AG04450 (cell line): ENCODE measurements at places on chromosomes 11 and 22. TPM values are rescaled to one million over a fixed set of nuclear protein-coding genes. Genes with fewer than 3 reads are reported as not detected.

DTX4 gene
- 1.4 and 2.2 TPM in 2 replicates for polyA plus RNA-seq

DNA sequence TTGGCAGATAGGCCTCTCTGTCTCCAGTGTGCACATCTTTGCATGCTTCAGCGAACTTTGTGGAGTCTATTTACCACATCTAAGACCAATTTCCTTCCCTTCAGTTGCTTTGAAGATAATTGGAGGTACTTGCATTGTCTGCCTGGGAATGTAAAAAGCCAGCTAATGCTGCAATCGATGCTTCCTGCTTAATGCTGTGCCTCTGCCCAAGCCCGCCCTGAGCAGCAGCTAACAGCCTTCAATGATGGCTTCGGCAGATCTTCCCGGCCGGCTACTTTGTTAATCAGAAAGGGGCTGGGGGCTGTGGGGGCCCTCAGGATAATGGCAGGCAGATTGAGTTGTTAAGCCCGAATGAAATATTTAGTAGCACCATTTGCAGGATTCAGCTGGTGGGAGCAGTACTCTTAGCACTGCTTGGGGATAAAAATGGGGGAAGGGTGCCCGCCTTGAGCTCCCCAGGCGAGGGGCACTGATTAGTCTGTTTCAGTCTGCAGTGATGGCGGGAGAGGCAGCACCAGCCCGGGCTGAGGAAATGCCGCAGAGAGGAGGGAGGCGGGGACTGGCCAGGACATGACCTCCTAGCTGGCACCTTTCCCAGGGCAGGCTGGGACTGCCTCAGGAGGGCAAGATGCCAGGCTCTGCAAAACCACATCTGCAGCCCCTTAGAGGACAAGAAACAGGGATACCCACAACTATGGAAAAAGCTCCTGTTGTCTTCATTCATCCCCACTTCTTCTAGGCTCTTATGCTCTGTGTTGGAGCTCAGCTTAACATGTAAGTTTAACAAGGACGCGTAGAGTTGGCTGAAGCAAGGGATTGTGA, 460.0 kb downstream of the BUD13 start:
- DNase-seq = no peak

DNA sequence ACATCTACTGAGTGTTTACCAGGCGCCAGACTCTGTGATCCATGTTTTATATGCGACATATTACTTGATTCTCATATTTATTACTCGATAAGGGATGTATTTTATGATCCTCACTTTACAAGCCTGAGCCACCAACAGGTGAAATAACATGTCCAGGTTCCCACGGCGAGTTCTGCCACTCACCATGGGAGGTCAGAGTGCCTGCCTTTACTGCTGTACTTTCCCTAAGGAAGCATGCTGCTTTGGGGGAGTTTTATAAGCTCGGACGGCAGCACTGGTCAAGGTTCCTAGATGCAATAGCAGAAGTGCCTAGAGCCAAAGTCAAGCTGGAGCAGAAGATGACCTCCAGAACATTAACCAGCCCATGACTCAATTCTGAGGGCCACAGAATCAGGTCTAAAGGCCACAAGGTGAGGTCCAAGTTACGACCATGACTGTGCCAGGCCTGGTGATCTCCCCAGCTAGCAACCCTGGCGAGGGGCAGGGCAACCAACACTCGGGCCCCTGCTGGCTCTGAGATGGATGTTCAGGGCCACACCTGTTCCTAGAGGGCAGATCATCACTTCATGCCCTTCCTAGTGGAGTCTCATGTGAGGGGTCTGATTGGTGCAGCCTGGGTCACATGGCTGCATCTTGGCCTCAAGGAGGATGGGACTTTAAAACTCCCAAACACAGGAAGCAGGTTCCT, 14.2 kb downstream of the IFT27 start:
- DNase-seq = no peak

DNA sequence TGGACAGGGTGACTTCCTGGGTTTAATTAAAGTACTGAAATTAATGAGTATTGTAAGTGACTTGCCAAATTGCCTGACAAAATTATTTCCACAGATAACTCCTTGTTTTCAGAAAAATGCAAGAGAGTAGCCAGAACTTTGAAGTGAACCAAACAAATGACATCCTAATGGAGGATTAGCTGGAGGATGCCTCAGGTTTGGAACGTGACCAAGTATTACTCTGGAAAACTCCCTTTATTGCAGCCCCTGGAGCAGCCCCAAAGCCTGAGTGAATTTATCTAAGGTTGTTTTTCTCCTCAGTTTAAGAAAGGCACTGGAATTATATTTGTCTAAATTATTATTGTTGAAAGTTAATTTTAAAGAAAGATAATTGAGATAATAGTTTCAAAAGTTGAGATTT, 343.6 kb upstream of the MTNR1B start:
- DNase-seq = no peak
